ENCODE measurements at places on chromosomes 4 and X. TPM values are rescaled to one million over a fixed set of nuclear protein-coding genes. Genes with fewer than 3 reads are reported as not detected.

SORCS2 gene
- polyA plus RNA-seq, result 0.04 TPM

MAGEE1 gene
- polyA plus RNA-seq, result 1.9 TPM

TXK gene
- polyA plus RNA-seq, result not detected

MAGEA9B gene
- not detected for polyA plus RNA-seq

GPR119 gene
- polyA plus RNA-seq, result not detected

TRIM60 gene
- polyA plus RNA-seq, result not detected

SLITRK2 gene
- polyA plus RNA-seq, result not detected

HELT gene
- not detected for polyA plus RNA-seq

OPN1MW3 gene
- not detected for polyA plus RNA-seq

VSIG4 gene
- not detected for polyA plus RNA-seq

MORC4 gene
- polyA plus RNA-seq, result 11.0 TPM

PCDH18 gene
- polyA plus RNA-seq, result 0.10 TPM

RHOXF1 gene
- not detected for polyA plus RNA-seq

IL1RAPL1 gene
- 0.01 TPM for polyA plus RNA-seq

CLGN gene
- not detected for polyA plus RNA-seq

LANCL3 gene
- polyA plus RNA-seq, result 0.76 TPM

HEPH gene
- 0.28 TPM for polyA plus RNA-seq

SLC26A1 gene
- polyA plus RNA-seq, result not detected

GRID2 gene
- not detected for polyA plus RNA-seq

GABRB1 gene
- not detected for polyA plus RNA-seq

DAPP1 gene
- 18.5 TPM for polyA plus RNA-seq

L1CAM gene
- polyA plus RNA-seq, result 39.1 TPM

NUP62CL gene
- 1.6 TPM for polyA plus RNA-seq

H2BW1 gene
- polyA plus RNA-seq, result not detected

CFAP47 gene
- polyA plus RNA-seq, result not detected

OPRPN gene
- polyA plus RNA-seq, result not detected

PDGFRA gene
- not detected for polyA plus RNA-seq

SPANXD gene
- polyA plus RNA-seq, result not detected

AREG gene
- 1,643 TPM for polyA plus RNA-seq

IL9R gene
- polyA plus RNA-seq, result 0.04 TPM

IL3RA gene
- not detected for polyA plus RNA-seq

CLDN34 gene
- not detected for polyA plus RNA-seq

IL13RA2 gene
- polyA plus RNA-seq, result 0.43 TPM

XAGE1A gene
- not detected for polyA plus RNA-seq

ETNPPL gene
- polyA plus RNA-seq, result not detected

NAT8L gene
- polyA plus RNA-seq, result 0.02 TPM

FREM3 gene
- not detected for polyA plus RNA-seq

SLC10A3 gene
- polyA plus RNA-seq, result 25.2 TPM

TCEAL9 gene
- 98.0 TPM for polyA plus RNA-seq

Data from foreskin keratinocyte (primary cell).